Motor neuron (in vitro differentiated cells): ENCODE measurements at places on chromosomes 1 and 21.
A peak's percentile ranks its signal among the peaks of the same experiment; 100 is the strongest.

DNA sequence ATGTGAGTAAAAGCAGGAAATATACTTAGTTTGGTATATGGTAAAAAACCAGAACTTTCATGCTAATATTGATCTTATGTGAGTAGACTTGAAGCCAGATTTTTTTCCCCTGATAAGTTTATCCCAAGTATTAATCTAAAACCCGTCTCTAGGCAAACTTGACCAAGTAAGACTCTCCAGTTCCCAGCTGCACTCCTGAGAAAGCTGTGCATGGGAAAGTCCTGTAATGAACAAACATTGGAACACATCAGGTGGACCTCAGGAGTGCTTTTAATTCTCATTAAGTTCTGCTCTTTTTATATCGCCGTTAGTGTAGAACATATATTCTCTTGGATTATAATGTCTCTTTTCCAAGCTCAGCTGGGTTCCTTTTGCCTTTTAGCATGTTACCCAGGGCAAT lies 105.0 kb downstream of the CD247 start:
- no peak for ATAC-seq

- ATAC-seq: peak; percentile 58
Observed at GRCh38 chr1:48082271-48082962, 85.2 kb upstream of the TRABD2B start.

DNA sequence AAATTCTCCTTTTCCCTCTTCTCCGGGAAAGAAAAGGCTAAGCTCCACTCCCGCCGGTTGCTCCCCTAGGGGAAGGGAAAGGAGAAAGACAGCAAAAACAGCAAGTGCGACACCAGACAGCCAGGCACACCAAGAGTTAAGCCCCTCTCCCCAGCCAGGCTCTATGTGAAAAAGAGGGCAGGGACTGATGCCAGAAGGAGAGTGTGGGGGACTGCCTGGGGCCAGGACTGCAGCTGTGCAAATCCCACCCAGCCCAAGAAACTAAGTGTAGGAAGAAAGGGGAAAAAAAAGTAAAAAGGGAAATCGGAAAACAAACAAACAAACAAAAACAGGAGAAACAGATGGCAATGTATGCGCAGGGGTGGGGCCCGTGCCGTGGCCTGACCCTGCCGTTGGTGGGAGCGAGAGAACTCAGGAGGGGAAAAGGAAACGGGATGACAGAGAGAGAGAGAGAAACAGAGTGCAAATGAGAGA lies 27.7 kb upstream of the FMO1 start:
- ATAC-seq: peak; percentile 42

DNA sequence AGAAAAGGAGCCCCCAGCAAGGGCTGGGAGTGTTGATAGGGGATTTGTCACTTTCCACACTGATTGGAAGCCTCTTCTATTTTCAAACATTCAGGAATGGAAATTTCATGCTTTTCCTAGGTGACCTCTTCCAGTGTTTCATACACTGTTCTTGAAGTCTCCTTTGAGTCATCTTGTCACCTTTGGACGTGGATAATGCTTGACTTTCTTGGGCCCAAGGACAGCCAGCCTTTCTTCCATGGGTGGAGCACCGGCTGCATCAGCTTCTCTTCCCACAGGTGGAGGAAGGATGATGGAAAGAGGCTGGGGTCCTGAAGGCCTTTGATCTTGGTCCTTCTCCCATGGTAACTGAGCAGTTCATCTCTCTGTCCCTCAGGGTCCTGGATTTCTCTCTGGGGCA lies 11.9 kb upstream of the PIGR start:
- ATAC-seq: no peak

DNA sequence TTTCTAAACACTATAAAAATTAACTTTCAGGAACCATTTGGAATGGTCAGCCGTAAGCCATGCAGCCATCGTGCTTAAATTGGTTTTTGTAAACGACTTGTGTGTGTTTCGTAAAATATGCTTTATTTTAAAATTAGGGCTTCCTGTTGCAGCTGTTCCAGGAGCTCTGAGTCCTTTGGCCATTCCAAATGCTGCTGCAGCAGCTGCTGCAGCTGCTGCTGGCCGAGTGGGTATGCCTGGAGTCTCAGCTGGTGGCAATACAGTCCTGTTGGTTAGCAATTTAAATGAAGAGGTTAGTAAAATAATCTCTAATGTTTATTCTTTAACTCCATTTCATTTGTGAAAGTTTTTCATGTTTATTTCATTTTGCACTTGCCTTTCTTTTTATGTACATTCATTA lies 83.1 kb downstream of the PTBP2 start:
- no peak for ATAC-seq

DNA sequence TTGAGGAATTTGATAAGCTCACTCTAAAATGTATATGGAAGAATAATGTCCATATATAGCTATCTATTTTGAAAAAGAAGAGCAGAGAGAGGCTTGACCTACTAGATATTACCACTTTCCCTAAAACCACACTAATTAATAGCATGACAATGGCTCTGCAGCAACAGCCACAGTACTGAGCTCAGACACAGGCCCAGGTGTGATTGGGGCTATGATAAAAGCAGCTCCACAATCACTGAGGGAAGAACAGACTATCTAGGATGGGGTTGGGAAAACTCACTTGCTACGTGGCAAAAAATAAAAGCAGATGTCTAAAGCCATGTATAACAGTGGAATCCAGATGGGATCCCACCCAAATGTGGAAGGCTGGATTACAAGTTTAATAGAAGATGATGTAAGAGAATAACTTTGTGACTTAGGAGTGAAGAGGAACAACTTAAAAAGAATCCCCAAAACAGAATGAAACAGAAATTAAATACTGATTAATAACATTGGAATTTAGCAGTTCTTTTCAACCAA lies 80.8 kb upstream of the RAB4A start:
- ATAC-seq: no peak

DNA sequence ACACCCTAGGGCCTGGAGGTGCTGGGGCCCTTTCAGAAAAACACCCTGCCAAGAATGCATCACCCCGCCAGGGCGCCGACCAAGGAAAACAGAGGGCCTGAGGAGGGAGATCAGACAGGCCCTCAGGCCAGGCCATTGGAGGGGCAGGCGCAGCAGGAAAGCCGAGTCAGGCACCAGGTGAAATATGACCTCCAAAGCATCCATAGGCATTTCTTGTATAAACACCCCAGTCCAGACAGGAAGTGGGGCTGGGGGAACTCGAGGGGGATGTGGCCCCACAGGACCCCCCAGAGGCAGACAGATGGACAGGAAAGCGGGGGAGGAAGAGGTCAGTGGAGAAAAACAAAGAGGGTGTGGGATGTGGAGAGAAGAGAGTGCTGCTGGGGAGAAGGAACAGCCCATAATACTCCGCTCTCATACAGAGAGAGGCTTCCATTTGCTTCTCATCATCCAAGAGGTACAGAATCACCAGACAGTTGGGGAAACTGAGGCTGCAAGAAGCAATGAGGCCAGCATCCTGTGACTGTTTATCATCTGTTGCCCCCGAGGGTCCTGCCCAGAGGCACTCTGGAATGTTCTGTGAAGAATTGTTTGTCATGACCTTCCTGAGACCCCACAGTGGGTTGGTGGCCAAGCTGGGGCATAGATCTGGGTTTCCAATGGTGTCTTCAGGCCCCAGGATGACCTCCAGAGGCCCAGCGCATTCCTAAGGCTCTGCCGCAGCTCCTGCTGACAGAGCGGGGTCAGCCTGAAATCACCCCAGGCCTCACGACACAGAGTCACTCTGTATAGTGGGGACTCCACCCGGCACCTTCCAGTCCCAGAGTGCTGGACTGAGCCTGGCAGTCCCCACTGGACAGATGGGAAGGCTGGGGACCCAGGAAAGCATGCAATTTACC lies 18.0 kb downstream of the TRIM62 start:
- ATAC-seq: no peak

DNA sequence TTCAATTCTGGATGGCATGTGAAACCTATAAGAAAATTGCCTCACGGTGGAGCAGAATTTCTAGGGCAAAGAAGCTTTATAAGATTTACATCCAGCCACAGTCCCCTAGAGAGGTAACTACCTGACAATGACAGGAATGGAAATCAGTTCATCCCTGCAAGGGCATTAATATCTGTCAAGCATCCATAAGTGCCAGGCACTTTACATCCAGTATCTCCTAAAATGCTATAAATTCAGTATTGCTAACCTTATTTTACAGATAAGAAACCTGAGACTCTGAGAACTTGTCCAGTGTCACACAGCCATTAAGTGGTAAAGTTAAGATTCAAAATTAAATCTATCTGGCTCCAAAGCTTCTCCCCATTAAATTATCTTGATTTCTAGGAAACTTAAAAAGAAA lies 22.3 kb downstream of the RGS13 start:
- ATAC-seq: no peak

DNA sequence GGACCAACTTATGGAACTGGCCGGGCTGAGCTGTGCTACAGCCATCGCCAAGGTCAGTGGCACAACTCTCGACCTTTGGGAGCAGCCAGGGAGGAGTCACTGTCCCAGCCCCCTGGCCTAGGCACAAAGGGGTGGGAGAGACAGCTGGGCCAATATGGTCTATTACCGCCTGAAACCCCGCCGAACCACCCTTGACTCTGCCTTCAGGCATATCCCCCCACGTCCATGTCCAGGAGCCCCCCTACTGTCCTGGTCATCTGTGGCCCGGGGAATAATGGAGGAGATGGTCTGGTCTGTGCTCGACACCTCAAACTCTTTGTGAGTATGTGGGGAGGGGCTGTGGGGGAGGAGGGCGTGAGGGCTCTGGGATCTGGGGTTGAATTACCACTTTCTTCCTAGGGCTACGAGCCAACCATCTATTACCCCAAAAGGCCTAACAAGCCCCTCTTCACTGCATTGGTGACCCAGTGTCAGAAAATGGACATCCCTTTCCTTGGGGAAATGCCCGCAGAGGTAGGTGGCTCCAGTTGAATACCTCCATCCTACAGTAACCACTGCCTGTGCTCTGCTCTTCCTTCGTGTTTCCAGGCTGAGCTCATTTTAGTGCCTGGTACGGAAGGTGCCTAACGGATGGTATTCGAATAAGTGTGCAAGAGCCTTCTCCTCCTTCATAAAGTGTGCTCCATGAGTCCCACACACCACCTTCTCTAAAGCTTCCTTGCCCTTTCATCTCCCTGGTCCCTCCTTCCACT lies 758 bp downstream of the NAXE start:
- ATAC-seq: no peak

DNA sequence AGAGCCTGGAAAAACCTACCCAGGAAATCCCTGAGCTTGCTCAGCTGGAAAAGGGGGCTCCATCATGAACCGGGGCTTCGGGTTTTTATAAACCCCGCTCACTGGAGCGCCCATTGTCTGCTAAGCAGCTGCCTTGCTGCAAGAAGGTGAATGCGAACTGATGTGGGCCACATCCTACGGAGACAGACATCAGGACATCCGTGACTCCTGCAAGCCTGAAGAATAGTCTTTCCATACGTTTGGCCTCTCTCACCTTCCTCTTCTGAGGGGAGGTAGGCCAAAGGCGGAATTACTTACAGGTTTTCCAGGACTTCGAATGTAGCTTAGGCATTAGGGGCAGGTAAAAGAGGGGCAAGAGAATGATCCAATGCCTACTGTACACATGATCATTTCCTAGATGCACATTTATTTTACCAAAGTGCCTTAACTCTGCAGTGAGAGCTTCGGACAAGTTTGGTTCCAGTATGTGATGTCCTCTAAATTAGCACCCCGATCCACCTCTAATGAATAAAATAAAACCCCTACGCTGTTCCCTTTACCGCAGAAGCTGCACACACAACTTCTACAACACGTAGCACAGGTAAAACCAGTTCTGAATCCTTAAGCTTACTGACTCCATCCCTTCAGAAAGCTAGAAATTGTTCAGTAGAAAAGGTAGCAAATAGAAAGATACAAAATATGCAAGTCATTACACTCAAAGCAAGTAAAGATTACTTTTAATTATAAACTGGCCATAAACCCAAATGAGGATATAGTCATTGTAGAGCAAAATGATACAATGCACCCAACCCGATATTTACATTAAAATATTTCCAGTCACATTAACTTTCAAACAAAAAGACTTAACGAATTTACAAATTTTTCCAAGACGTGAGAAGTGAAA lies 866 bp upstream of the SORT1 start:
- no peak for ATAC-seq

DNA sequence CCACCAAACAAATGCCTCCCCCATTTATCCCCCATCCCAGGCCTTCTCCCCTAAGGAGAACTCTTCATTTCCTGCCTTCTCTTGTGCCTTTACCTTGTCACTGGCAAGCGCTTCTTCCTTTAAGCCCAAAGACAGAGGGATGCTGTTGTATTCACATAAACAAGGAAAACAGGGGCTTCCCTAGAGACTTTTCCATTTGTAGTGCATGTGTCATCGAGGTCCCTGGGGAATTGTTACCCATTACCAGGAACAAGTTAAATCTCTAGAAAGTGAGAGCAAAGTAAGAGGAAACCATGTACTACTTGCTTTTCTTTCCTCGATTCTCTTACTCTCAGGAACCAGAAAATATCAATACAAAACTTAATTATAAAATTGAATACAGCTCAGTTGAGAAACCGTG lies 114.4 kb upstream of the DPT start:
- no peak for ATAC-seq

- no peak for ATAC-seq
Observed at GRCh38 chr1:211603191-211603701, 24.3 kb upstream of the SLC30A1 start.

- ATAC-seq: no peak
Observed at GRCh38 chr1:208536212-208536611, 292.0 kb upstream of the PLXNA2 start.

- ATAC-seq: no peak
Observed at GRCh38 chr1:199287647-199288046, 648.8 kb downstream of the PTPRC start.

DNA sequence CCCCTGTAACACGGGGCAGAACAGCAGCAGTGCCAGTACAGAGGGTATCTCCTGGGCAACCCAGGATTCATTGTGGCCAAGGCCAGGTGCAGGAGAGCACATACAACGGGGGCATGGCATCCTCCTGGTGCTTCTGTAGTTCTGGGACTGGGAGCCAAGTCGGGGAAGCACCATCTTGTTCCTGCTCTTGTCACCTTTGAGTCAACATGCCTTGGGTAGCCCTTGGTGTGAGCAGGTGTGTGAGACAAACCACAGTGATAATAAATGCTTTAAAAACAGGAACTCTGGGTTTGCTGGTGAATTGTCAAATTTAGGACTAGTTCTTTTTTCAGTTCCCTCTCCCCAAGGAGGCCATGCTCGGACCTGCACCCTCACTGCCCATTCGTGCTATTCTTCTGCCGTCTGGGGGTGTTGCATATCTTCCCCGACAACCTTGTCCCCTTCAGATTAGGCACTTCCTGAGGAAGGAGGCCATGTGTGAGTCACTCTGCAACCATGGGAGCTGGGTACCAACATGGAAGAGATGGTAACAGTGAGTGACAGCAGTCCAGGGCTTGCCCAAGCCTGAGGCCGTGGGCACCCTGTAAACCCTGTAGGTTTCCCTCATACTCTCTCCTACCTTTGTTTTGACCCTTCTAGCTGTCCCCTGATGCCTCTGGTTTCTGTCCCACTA lies 150.2 kb downstream of the GRIK3 start:
- no peak for ATAC-seq

DNA sequence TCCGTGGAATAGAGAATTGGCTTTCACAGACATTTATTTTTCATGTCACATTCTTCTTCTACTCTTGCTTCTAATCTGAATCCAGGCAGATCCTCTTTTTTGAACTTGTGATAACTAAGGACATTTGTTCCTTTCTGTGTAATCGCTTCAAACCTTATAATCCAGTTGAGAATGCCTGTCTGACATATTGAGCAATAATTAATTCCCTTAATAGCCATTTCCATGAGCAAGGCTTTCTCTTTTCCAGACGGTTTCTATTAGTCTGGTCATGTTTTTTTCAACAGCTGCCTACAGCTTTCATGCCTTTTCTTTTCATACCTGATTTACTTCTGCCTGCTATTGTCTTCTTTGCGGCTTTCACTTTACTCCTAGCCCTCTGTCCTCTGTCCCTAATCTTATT lies 163.4 kb downstream of the CYYR1 start:
- ATAC-seq: peak; percentile 47
